Calu3 (cell line): ENCODE measurements at places on chromosomes 4 and X.

DNA sequence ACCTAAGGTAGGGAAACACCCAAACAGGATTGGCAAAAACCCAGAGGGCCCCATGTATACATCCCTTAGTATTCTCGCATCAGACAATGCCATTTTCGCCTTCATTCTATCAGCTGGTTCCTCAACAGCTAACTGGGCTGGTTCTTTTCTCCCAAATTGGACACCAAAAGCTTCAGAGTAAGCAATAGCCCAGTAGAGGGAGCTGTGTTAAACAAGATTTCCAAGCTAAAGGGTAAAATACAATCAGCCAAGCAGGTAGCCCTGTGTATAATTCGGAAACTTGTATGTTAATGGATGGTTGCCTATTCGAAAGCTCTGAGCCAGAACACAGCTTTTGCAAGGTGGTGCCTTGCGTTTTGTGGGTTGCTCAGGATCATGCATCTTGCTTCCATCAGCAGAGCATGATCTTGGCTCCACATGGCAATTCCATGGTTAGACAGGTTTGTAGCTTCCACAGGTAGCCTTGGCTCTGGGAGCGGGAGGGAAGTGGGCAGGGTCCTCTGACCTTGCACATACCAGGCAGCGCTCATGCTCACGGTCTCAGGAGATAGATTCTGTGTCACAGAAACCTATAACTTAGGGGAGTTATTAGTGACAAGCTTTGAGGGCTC is 115.2 kb upstream of the LNX1 start:
- DNase-seq: peak; percentile 8

DNA sequence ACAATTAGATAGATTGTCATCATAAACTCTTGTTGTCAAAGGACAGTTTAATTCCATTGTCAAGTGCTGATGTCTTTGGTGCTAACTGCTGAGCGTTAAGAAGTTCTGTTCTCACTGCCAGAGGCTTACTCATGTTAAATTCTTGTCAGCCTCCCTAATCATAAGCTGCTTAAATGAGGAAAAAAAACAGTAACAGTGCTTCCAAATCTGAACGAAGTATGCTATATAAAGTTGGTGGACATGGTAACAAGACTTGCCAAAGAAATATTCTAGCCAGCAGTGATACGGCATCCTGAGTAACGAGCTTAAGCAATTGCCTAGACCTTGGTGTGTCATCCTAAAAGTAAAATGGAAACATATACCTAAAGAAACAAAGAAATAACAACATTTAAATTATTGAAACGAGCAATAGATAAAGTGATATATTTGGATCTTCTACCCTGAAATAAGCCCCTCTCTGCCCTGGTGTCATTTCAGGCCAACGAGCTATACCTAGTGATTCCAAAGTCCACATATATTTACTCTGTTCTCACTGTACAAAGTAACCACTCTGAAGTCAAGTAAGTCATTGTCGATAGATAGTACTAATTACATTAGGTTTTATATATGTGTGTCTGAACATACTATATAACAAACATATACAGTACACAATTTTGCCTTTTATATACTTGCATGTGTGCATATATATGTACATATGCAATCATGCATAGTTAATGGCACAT is 339.7 kb upstream of the HS3ST1 start:
- DNase-seq: no peak

GRCh38 chrX:133654811-133655210 is 239.5 kb upstream of the GPC4 start:
- no peak for DNase-seq

DNA sequence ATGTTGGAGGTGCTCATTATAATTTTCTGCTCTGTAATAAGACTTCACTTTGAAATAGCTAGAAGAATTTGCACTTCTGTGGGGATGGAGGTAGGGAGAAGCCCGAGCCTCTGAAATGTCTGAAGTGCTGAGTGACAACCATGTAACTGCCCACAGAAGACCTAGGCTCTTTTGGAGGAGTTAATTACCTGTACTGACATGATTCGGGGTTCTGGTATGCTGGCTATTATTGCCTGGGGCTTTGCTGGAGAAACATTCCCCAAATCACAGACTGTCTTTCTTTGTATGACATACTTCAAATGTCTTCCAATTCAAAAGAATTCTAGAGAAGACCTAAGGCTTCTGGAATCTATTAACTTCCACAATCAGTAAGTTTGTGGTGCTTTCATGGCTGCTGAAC is 211.2 kb upstream of the POF1B start:
- DNase-seq: no peak

GRCh38 chr4:38582445-38582844 is 81.6 kb upstream of the KLF3 start:
- no peak for DNase-seq

GRCh38 chr4:177879851-177880250 is 437.6 kb upstream of the AGA start:
- DNase-seq: no peak

GRCh38 chr4:60723796-60724195 is 476.3 kb upstream of the ADGRL3 start:
- DNase-seq: no peak

DNA sequence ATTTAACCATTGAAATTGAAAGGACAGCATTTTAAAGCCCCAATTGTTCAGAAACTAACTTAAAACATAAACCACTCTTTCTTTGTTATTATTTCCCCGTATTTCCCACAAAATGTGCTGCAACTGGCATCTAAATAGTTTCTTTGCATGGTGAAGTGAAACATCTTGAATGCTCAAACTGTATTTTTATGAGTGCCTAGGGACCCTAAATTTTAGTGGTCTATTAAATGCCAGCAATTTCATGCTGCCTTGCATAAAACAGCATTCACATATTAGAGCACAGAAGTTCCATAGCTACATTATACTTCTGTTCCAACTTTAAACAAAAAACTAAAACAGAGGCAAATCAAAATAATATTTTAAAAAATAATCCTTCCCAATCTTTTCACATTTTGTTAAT is 5.4 kb downstream of the RAB28 start:
- DNase-seq: no peak
